ENCODE measurements at places on chromosomes 3 and 15. TPM values are rescaled to one million over a fixed set of nuclear protein-coding genes. Genes with fewer than 3 reads are reported as not detected.
A peak's percentile ranks its signal among the peaks of the same experiment; 100 is the strongest.

CCR9 gene
- not detected for total RNA-seq

C3orf33 gene
- total RNA-seq: 2.8 TPM

DNA sequence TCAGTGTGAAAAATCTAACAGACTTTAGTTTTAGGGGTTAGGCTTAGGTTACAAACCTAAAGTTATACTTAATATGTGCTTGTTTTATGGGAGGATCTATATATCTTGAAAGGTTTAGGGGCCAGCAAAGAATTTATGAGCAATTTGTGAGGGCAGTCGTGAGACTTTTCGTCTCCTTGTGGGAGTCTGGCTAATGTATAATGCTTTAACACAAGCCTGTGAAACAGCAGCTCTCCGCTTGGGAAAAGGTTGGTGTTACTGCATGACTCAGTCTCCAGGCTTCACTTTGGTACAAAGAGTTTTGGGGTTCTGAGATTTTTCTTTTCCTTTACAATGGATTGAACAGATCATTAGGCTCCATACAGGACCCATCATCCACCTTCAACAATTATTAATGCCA, 79.0 kb upstream of the MFGE8 start:
- H3K4me3 ChIP-seq: no peak overlapping the region
- peaks cover 7% of the 10 kb centered on the region for H3K27me3 ChIP-seq
- peaks cover 18% of the 10 kb centered on the region for H3K4me1 ChIP-seq
- no peak overlapping the region for H3K27ac ChIP-seq

- peaks cover 19% of the 10 kb centered on the region for H3K4me1 ChIP-seq
- H3K4me3 ChIP-seq: no peak overlapping the region
- H3K27me3 ChIP-seq: no peaks in the 10 kb centered on the region
- no peak for DNase-seq
- no peak overlapping the region for H3K27ac ChIP-seq
These were observed 49.4 kb upstream of the GSK3B start for GRCh38 chr3:120143676-120144075.

IGSF10 gene
- 10.8 TPM for total RNA-seq

DNA sequence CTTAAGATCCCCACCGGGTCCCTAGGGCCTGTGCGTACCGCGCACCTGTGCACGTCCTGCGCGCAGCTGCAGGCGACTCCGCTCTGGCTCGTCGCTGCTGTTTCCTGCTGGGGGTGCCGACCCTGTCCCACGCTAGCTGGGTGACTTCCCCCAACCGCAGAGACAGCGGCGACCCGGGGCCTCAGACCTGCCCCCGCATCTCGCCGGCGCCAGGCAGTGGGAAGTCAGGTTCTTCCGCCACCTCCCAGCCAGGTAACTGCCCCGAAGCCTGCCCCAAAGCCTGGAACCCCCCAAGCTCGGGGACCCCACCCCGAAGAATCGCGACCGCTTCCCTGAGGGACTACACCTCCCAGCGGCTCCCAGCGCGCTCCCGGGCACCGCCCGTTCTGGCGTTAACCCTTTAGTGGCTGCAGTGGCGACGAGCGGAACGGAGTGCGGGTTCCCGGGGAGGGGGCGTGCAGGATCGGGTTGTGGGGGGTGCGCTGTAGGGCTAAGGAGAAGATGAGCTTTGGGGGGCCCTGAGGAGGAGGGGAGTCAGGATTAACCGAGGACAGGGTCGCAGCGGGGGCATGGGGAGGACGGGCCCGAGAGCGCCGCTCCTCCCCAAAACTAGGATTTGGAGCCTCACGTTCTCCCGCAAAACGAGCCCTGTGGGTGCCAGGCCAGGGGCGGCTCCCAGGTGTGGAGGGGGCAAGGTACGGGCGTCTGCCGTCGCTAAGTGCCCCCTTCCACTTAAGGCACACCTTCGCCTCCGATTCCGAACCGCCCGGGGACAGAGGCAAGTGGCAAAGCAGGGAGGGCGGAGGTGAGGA, 589 bp downstream of the NEIL1 start:
- H3K4me1 ChIP-seq: no peaks in the 10 kb centered on the region
- H3K27ac ChIP-seq: peak overlapping the region; percentile 75
- no peaks in the 10 kb centered on the region for H3K36me3 ChIP-seq
- DNase-seq: no peak

GRCh38 chr3:76078101-76078500, 292.8 kb upstream of the ZNF717 start:
- no peak overlapping the region for H3K27ac ChIP-seq
- H3K27me3 ChIP-seq: no peaks in the 10 kb centered on the region
- no peaks in the 10 kb centered on the region for H3K36me3 ChIP-seq
- DNase-seq: no peak

ZSCAN29 gene
- 45.6 TPM for total RNA-seq

GRCh38 chr3:190617185-190617584, 103.3 kb downstream of the IL1RAP start:
- no peak for DNase-seq
- H3K4me1 ChIP-seq: peaks cover 9% of the 10 kb centered on the region
- H3K4me3 ChIP-seq: no peak overlapping the region
- no peaks in the 10 kb centered on the region for H3K36me3 ChIP-seq

GRCh38 chr15:38699633-38700230, 135.1 kb upstream of the RASGRP1 start:
- DNase-seq: no peak
- no peak overlapping the region for H3K4me3 ChIP-seq
- H3K27me3 ChIP-seq: peaks cover 5% of the 10 kb centered on the region
- peaks cover 7% of the 10 kb centered on the region for H3K4me1 ChIP-seq
- no peak overlapping the region for H3K27ac ChIP-seq

- no peaks in the 10 kb centered on the region for H3K27me3 ChIP-seq
- no peak overlapping the region for H3K4me3 ChIP-seq
- DNase-seq: no peak
- H3K36me3 ChIP-seq: no peaks in the 10 kb centered on the region
- H3K27ac ChIP-seq: no peak overlapping the region
- H3K4me1 ChIP-seq: no peaks in the 10 kb centered on the region
These were observed 34.7 kb upstream of the ZPLD1 start for GRCh38 chr3:102400142-102400541.

RUBCN gene
- total RNA-seq: 26.7 TPM

- no peak overlapping the region for H3K4me3 ChIP-seq
- DNase-seq: no peak
- H3K27me3 ChIP-seq: no peaks in the 10 kb centered on the region
- no peak overlapping the region for H3K27ac ChIP-seq
- no peaks in the 10 kb centered on the region for H3K36me3 ChIP-seq
These were observed 74.9 kb downstream of the DAPK2 start for GRCh38 chr15:63971427-63971805.

- no peak for DNase-seq
- H3K4me1 ChIP-seq: peaks cover 19% of the 10 kb centered on the region
- no peak overlapping the region for H3K4me3 ChIP-seq
These were observed 10.6 kb downstream of the ARPP19 start for GRCh38 chr15:52558196-52558595.

DNA sequence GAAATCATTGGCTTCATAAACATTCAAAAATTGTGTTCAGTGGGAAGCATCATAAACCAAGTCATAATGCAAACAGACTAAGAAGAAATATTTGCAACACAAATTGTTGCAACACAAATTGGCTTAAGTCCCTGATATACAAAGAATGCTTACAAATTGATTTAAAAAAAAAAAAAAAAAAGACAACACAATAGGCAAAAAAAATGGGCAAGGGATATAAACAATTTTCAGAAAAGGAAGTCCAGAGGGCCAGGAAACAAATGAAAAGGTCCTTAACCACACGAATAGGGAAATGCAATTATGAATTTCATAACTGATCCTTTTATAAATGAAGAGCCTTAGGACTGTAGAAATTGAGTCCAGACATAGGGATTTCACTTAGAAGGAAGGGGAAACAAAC, 98.9 kb downstream of the LRRK1 start:
- peaks cover 31% of the 10 kb centered on the region for H3K4me1 ChIP-seq
- DNase-seq: no peak
- H3K36me3 ChIP-seq: no peaks in the 10 kb centered on the region
- no peak overlapping the region for H3K4me3 ChIP-seq

DNA sequence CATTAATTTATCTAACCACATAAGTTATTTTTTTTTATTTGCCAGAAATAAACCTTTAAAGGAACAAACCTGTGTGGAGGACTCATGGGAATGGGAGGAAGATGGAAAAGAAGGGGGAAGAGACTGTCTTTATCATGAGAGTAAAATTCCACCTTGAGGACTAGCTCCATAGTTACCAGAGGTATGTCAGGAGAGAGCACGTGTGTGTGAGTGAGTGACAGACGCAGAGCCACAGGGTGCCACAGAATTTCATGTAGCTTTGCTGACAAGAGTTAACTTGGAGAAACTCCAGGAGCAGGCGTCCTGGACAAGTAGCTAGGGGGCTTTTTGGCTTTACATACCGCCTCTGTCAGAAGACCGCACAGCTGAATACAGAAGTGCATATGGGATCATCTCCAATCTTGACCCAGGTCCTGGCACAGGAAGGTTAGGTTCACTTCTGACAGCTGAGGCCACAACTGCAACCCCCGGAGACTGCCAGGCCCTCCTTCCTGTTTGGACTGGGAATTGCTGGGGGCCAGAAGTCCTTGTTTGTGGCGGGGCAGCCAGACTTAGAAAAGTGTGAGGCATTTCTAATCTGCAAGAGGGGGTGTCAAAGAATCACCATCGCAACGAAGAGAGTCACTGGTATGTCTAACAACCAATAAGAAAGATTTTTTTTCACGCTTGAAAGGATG, 197.8 kb upstream of the TPM1 start:
- H3K36me3 ChIP-seq: peaks cover 36% of the 10 kb centered on the region
- H3K27ac ChIP-seq: no peak overlapping the region
- no peak overlapping the region for H3K4me3 ChIP-seq
- no peaks in the 10 kb centered on the region for H3K27me3 ChIP-seq

GRCh38 chr3:194404365-194405140, 5.5 kb upstream of the GP5 start:
- no peak for DNase-seq
- no peaks in the 10 kb centered on the region for H3K36me3 ChIP-seq
- H3K27ac ChIP-seq: no peak overlapping the region
- no peaks in the 10 kb centered on the region for H3K27me3 ChIP-seq
- H3K4me3 ChIP-seq: no peak overlapping the region

DNA sequence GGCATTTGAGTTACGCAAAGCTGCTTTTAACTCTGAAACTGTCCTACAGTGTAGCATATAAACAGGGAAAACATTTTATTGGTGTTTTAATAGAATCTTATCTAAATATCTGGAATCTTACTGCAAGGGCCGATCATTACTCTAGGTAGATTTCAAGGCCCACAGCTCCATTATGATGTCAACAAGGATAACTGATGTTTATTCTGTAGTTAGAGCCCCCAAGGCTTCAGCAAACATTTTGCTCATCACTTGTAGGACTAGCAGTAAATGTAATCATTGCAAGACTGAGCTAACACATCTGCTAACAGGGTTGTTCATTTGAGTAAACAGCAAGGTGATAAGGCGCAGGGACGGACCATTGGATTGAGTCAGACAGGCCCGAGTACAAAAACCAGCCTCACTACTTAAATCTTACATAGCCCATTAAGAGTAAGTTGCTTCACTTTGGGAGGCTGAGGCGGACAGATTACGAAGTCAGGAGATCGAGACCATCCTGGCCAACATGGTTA, 332.5 kb upstream of the TPRG1 start:
- no peak for DNase-seq
- no peaks in the 10 kb centered on the region for H3K27me3 ChIP-seq
- H3K36me3 ChIP-seq: peaks cover 16% of the 10 kb centered on the region
- H3K4me3 ChIP-seq: no peak overlapping the region
- peaks cover 14% of the 10 kb centered on the region for H3K4me1 ChIP-seq
- H3K27ac ChIP-seq: no peak overlapping the region

- no peaks in the 10 kb centered on the region for H3K4me1 ChIP-seq
- no peak for DNase-seq
- H3K27ac ChIP-seq: no peak overlapping the region
These were observed 38.1 kb upstream of the SV2B start for GRCh38 chr15:91061997-91062396.

DNA sequence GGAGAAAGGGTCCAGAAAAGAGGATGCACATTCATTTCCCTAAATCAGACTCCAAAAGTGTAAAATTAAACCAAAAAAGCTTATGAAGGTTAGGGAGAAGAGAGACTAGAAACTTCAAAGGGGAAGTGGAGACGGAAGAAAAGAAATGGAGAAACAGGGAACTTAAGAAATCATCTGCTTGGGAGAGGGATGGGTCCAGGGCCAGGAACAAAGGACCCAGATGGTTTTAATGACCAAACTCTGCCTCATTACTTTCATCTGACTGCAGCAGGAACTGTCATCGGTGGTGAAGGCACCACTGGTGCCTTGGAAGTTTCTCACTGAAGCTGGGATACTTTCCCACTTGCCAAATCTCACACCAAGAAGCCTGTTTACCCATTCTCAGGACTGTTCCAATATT, 70.5 kb upstream of the SLC4A7 start:
- H3K4me1 ChIP-seq: no peaks in the 10 kb centered on the region
- DNase-seq: no peak
- no peak overlapping the region for H3K27ac ChIP-seq
- no peak overlapping the region for H3K4me3 ChIP-seq
- H3K36me3 ChIP-seq: no peaks in the 10 kb centered on the region

DNA sequence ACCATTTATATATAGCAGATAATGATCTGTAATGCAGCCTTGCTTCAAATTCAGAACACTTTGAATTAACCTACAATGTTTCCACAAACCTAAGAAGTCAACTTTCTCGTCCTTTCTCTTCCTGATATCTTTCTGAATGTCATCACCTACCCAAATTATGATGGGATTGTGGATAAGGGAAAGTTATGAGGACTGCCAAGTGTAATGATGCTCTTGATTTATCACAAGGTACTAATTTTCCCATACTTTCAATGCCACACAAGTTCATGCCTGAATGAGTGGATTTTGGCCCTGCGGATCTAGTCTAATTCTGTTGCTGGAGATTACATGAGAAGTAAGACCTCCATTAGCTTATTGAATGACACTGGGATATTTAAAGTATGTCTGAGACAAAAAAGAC, 82.6 kb upstream of the NANOGP8 start:
- peaks cover 6% of the 10 kb centered on the region for H3K4me1 ChIP-seq
- no peak overlapping the region for H3K4me3 ChIP-seq
- no peaks in the 10 kb centered on the region for H3K36me3 ChIP-seq
- DNase-seq: no peak
- H3K27ac ChIP-seq: no peak overlapping the region

DNA sequence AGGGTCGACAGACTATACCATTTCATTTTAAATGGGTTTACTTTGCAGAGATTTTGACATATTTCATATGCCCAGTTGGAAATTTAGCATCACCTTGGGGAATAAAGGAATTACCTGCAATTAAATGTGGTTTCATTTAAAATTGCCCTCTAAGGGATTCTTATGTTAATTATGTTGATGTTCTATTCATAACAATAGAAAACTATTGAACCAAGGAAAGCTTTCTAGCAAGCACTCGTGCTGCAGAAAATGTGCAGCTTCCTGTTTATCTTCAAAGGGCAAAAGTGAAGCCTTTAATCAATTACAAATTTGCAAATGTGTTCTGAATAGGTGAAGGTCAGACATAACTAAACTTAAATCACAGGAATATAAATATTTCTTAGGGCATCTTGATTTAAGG, 352.1 kb downstream of the CHST2 start:
- no peaks in the 10 kb centered on the region for H3K36me3 ChIP-seq
- H3K27ac ChIP-seq: no peak overlapping the region
- no peaks in the 10 kb centered on the region for H3K27me3 ChIP-seq
- H3K4me1 ChIP-seq: no peaks in the 10 kb centered on the region

CFAP20DC gene
- 4.7 TPM for total RNA-seq

- H3K27me3 ChIP-seq: peaks cover 12% of the 10 kb centered on the region
- H3K4me3 ChIP-seq: no peak overlapping the region
- no peaks in the 10 kb centered on the region for H3K4me1 ChIP-seq
These were observed 767.1 kb downstream of the NTRK3 start for GRCh38 chr15:87489456-87489855.

All from type B pancreatic cell (in vitro differentiated cells).